ENCODE measurements at places on chromosomes 2 and 18.

DNA sequence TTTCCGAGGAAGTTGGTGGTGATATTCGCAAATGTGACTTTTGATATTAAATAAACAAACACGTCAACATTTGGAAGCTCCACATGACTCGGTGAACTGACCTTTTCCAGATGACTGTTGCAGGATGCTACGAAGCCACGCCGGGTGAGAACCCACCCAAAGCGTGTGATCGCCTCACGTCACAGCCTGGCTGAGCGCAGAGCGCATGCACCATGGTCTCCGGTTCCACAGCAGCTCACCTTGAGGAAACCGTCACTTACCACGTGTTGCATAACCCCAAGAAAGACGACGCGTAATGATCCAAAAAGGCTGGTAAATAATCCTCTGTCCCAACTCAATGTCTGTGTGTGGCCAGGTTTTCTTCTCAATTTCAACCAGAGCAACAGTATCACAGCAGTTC, 64.5 kb upstream of the CTDP1 start:
- no peak for DNase-seq

DNA sequence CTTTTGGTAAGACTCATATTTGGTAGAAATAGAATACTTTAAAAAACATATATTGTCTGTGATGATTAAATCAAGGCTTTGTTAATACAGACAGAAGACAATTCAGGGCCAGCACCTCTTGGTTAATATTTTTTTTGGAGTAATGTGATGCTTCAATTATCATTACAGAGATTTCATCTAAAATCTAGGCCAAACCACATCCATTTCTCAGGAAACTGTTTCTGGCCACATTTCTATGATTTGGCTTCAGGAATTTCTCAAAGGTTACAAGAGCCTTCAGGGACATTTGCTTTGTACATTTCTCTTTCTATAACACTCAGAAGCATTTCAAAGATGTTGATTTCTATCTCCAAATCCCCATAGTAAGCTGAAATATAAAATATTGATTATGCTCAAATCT, 614.9 kb downstream of the LRP1B start:
- no peak for DNase-seq

- no peak for DNase-seq
These were observed 30.2 kb downstream of the XDH start for GRCh38 chr2:31384351-31384750.

GRCh38 chr2:232873909-232874641, 4.0 kb downstream of the SNORC start:
- DNase-seq = no peak

GRCh38 chr2:62407838-62408237, 98.2 kb downstream of the TMEM17 start:
- no peak for DNase-seq

DNA sequence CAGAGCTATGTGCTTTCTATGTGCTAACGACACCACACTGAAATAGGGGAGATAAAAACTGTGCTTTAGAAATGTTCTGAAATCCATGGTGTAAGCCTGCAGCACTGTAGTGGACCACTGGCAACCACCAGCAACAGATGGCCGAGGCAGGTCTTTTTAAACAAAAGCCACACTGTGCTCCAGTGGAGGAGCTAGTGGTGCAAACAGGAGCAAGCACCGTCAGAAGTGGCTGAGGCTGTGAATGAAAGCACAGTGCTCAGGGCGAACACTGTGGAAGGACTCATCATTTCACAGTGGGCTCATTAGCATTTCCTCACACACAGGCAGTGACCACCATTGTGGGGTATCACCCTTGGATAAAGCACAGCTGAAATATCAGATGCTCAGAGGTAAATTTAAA, 22.9 kb upstream of the MTX2 start:
- DNase-seq = no peak

DNA sequence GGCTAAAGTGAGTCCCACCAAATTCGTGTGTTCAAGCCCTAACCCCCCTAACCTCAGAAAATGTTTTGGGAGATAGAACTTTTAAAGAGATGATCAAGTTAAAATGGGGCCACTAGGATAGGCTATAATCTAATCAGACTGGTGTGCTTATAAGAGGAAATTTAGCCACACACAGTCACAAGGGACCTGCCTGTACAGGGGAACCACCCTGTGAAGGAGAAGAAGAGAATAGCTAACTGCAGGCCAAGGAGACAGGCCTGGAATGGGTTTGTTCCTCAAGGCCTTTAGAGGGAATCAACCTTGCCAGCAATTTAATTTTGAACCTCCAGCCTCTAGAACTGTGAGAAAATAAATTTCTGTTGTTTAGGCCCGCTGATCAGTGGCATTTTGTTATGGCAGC, 36.0 kb upstream of the TANK start:
- no peak for DNase-seq

DNA sequence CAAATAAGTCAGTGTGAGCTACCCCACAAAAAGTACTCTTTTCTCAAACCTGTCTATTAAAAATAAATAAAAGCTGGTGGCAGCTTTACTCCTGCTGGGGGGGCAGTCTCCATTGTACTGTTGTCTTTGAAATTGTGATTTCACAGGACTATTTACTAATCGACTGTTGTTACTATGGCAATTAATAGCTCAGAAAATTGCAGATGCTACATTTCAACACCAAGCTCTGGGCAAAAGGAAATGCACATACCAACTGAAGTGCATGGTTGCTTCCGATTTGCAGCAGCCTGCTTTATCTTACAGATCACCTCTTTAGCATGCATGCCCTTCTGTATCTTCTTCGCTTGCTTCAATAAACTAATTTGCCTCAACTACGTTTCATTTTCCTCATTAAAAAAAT, 117.6 kb upstream of the DAPL1 start:
- DNase-seq = no peak

DNA sequence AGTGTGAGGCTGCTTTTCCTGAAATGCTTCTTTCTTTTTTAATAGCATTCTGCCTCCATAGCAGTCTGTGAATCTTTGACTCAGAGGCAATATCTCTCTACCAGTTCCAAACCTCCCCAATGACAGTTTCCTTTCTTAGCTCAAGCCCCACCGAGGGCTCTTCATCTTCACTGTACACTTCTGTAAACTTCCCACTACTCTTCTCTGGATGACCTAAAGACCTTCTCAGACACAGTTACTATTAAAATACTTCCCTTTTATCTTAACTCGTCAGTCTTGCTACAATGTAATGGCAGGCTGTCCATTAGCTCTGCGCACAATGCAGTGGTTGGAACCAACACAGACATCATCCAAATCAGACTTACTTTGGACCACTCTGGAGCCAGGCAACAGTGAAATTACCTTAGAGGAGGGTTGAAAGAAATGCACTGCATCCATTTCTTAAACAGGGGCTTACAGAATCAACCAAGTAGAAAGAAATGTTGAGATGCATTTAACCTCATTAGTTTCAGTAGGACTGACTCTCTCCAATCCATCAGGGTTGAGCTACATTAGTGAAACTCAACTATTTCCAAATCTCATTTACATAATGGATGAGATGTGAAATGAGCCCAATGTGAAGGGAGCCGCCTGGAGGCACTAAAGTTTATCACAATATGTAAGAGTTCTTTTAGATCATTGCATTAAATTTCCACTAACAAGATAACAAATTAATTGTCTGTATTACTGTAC, 343.8 kb downstream of the SETBP1 start:
- no peak for DNase-seq

Measured in stimulated activated CD4-positive, alpha-beta T cell treated with anti-CD3 and anti-CD28 coated beads, Interleukin-1b, Interleukin-23, amount 100 ng/mL, for 1 hour (primary cell).